ENCODE measurements at places on chromosomes 4 and X. TPM values are rescaled to one million over a fixed set of nuclear protein-coding genes. Genes with fewer than 3 reads are reported as not detected.

DNA sequence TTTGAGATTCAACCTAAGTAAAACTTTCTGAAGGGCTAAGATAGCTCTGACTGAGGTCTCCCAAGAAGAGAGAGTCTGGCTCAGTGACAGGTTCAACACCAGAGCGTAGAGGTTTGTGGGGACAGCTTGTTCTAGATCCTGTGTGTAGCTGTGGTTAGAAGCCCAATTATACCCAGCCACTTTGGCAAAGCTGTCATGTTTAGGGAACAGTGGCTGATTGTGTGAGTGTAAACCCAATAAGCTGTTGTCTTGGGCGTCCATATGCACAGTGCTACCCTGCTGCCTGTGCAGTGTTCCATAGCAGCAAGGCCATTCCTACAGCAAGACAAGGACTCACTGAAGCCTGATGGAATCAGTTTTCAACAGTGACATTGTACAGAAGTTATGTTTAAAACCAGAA lies 11.2 kb upstream of the SCRG1 start:
- H3K27ac ChIP-seq: no peak overlapping the region
- no peaks in the 10 kb centered on the region for H3K36me3 ChIP-seq
- no peak for DNase-seq
- no peaks in the 10 kb centered on the region for H3K27me3 ChIP-seq
- H3K4me1 ChIP-seq: no peaks in the 10 kb centered on the region
- H3K4me3 ChIP-seq: no peak overlapping the region

Gene NIPAL1
- polyA plus RNA-seq: 0.17 TPM

Gene BEX5
- polyA plus RNA-seq: 1.2 TPM

Gene SUPT20HL2
- not detected for polyA plus RNA-seq

Gene RRH
- 0.03 TPM for polyA plus RNA-seq

Gene GRID2
- polyA plus RNA-seq: 0.07 TPM

Measured in heart right ventricle (tissue), 16 donors.